ENCODE measurements at places on chromosomes 3 and 15.

- DNase-seq, result no peak
These were observed 332.9 kb downstream of the ROBO2 start for GRCh38 chr3:77372634-77373346.

DNA sequence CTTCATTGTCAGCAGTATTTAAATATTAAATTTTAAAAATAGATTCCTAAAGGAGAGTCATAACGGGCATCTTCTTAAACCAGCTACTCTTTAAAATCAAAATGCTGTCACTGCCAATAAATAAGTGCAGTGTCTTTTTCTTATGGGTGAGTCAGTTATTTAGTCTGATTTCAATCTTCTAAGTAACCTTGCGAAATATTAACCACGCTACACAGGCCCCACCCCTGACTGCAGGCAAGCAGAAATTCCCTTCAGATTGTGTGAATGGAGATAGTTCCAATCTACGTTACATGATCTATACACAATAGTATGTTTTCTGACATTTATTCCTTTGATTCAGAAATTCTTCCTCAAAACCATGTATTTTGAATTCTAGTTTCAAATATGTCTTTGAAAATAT is 141.5 kb downstream of the GADL1 start:
- DNase-seq, result no peak

DNA sequence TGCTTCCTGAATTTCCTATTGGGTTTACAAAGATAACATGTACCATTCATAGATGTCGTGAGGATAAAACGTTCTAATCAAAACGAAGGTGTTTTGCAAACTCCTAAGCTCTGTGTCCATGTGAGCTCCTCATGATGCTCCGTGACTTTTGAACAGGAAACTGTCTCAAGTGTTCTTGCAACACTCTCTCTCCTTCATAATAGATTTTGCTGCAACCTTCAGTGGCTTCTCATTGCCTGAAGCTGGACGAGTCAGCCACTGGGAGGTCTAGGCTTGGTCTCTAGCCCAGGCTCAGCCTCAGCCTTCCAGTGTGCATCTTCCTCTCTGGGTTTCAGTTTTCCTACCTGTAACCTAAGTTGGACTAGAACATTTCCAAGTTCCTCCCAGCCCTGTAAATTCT is 18.7 kb upstream of the BCL2A1 start:
- no peak for DNase-seq

DNA sequence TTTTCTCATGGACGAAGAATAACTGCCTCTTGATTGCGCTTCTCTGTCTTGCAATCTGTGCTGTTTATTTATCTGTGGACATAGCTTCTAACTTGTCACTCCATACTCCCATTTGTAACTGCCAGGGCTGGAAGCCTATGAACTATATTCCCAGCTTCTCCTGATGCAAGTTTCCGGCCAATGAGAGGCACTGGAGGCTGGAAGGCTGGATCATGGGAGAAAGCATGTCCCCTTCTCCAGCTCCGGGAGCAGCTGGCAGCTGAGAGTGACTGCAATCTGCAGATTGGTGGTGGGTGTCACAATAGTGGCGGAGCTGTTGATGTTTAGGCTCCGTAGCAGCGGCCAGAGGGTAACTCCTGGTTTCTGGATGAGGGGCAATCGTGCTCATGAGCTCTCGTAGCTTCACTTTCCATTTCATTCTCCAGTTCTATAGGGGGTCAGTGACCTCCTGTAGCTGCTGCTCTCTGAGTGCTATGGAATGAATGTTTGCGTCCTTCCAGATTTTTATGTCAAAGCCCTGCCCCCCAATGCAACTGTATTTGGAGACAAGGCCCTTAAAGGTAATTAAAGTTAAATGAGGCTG is 35.7 kb upstream of the PCSK6 start:
- DNase-seq, result no peak

DNA sequence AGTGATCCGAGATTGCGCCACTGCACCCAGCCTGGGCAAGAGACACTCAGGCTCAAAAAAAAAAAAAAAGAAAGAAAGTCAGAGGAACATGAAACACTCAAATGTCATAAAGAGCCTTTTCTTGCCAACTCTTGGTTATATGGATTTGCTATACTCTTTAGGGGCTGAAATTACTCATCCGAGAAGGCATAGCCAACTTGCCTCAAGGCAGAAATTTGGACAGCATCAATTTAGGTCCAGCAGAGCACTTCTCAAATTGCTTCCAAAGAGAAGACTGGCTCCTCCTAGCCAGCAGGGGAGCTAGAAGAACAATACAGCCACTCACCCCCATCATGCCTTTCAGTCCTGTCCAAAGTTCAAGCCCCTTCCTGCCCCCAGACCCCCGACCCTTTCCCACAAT is 43.8 kb downstream of the OSBPL10 start:
- DNase-seq, result no peak

- DNase-seq, result no peak
These were observed 45.2 kb downstream of the CDCP1 start for GRCh38 chr3:45100981-45101407.

DNA sequence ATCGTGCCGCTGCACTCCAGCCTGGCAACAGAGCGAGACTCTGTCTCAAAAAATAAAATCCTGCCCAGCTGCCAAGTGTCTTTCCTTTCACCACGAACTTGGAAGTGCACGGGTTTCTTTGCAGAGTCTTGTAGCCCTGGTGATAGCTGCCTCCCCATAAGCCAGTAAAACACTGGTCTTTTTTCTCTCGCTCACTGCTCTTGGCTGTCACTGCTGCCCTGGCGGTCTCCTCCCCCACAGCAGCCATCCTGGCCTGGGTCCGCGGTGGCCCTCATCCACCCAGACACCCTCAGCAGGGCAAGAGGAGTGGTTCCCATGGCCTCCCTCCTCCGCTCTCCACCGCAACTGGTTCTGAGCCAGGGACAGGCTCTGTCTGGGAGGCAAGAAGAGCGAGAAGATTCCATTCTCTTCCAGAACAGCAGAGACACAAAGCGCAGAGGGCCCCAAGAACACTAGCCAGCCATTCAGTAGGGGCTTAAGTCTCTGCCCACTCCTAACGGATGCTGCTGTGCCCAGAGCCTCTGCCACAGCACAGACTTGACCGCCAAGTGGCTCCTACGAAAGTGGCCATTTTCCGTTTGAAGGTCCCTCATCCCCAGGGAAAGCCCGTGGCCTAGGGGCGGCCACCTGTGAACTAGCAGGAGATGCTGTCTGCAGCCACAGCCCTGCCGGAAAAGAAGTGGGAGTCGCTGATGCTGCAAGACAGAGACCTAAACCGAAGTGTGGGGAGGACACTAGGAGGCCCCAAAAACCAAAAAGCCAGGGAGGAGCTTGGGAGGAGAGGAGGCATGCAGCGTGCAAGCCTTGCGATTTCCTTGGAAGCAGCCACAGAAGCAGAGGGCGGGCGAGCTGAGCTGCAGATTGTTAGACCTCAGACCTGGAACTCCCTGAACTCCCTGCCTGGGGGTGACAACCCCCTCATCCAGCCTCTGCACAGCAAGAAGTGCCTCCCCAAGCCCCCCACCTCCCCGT is 44.1 kb downstream of the KLHL25 start:
- no peak for DNase-seq

- DNase-seq, result no peak
These were observed 8.7 kb downstream of the GPR160 start for GRCh38 chr3:170046269-170047132.

- DNase-seq, result no peak
These were observed 33.1 kb downstream of the ASB7 start for GRCh38 chr15:100635406-100636071.

GRCh38 chr3:195524171-195524896 is 18.8 kb downstream of the PPP1R2 start:
- DNase-seq, result no peak

GRCh38 chr15:85329561-85330422 is 50.6 kb upstream of the AKAP13 start:
- no peak for DNase-seq

DNA sequence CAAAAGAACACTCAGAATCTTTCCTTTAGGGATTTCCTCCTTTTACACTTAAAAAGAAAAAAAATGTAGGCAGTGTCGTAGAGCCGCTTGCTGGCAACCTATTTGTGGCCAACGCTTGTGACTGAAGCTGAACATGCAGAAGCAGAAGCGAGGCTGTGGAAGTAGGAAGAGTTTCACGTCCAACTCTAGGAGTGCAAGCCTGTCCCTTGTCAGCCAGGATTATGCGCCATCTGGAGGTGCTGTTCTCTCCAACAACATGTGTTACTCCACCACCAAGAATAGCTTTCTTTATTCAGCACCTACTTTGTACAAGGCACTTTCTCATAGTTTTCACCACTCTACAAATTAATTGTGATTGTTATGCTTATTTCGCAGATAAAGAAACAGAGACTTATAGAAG is 223.2 kb upstream of the LMCD1 start:
- DNase-seq, result no peak

- DNase-seq, result no peak
These were observed 81.1 kb downstream of the IQCH start for GRCh38 chr15:67335534-67336222.

- no peak for DNase-seq
These were observed 17.0 kb downstream of the SHISA5 start for GRCh38 chr3:48486952-48487351.

DNA sequence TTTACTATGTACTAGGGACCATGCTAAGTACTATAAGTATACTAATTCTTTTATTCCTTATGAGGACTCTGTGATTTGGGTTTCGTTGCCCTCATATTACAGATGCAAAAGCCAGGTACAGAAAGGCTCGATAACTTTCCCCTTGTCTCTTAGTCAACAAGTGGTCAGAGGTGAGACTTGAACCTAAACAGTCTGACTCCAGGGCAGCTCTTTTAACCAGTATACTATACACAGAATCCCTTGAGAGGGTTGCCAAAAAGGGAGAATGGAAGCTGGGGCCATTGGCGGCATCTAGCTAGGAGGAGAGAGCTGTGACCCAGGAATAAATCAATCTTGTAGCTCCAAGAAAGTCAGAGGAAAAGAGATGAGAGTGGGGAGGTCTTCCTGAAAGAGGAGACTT is 92.4 kb downstream of the TOP2B start:
- DNase-seq, result no peak

DNA sequence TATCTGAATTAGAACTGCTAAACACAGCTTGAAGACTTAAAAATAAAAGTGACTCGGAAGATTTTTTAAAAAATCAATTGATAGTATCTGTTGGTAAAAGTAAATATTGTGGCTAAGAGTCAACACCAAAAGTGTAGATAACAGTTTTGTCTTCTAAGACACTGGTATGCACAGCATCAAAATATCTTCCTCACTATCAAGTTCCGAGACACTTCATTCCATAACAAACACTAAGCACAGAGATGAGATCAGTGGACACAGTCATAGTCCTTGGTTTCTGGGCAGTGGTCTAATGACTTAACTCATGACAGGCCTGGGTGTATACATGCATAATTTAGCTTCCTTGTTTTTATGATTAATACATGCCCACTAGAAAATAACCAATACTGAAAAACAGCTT is 63.2 kb downstream of the PXYLP1 start:
- DNase-seq, result no peak

DNA sequence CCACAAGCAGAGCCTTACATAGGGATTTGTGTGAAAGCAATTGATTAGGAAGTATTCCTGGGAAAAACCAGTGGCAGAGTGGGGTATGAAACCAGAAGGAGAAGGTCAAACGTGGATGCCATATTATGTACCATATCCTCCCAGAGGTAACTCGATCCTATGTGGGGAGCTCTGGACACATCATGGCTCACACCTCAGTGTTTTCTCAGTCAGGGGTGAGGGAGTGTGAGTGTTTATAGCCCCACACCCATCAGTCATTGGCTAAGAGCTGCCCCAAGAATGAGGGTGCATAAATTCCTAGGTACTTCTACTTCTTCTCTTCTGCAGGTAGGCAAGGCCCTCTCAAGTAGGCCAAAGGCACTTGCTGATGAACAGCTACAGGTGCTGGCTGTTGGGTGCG is 28.2 kb upstream of the PDZRN3 start:
- no peak for DNase-seq
